ENCODE measurements at places on chromosomes 12 and 14.

- no peak for DNase-seq
Observed at GRCh38 chr12:69483700-69484099, 13.5 kb downstream of the FRS2 start.

- no peak for DNase-seq
Observed at GRCh38 chr14:105919458-105920150, 393.2 kb downstream of the TMEM121 start.

DNA sequence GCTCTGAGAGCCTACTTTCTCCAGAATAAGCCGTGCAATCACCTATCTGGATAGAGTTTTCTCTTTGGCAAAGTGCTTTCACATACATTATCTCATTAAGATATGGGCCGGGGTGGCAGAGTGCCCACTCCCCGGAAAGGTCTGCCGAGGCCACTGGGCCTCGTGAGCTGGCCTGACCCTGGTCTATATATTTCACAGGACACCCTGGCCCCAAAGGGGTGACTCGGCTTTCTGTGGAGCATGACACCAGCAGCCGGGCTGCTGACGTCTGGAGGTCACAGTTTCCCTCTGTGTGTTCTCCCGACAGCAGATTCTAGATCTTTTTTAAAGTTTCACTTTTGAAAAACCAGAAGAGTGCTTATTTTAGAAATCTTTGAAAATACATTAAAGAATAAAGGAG lies 27.9 kb upstream of the ATP2A2 start:
- no peak for DNase-seq

DNA sequence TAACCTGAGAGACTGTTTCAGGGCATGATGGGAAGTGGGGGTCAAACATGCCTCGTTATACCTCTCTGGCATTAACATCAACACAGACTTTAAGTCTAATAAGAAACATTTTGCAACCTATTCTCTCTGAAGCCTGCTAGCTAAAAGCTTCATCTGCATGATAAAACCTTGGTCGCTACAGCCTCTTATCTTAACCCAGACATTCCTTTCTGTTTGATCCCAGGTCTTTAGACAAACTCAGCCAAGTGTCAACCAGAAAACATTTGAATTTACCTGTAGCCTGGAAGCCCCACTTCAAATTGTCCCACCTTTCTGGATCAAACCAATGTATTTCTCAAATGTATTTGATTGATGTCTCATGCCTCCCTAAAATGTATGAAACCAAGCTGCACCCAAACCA lies 9.1 kb downstream of the PPP2R3C start:
- DNase-seq, result no peak

- no peak for DNase-seq
Observed at GRCh38 chr14:102906616-102907302, 15.7 kb upstream of the AMN start.

DNA sequence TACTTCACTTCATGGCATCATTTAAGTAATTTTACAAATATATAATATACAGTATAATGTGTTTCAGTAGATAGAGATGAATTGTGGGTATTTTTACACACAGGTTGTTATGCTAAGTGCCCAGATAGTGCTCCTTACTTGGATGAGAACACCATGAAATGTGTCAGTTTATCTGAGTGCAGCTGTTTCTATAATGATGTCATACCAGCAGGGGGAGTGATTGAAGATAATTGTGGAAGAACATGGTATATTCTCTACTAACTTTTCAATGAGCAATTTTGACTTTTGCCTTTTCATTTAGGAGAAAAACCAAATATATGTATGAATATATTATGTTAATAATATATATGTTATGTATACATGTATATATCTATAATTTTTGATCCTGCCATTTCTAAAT lies 221.6 kb downstream of the LRRK2 start:
- no peak for DNase-seq

- no peak for DNase-seq
Observed at GRCh38 chr12:8078916-8079315, 3.2 kb upstream of the NECAP1 start.

DNA sequence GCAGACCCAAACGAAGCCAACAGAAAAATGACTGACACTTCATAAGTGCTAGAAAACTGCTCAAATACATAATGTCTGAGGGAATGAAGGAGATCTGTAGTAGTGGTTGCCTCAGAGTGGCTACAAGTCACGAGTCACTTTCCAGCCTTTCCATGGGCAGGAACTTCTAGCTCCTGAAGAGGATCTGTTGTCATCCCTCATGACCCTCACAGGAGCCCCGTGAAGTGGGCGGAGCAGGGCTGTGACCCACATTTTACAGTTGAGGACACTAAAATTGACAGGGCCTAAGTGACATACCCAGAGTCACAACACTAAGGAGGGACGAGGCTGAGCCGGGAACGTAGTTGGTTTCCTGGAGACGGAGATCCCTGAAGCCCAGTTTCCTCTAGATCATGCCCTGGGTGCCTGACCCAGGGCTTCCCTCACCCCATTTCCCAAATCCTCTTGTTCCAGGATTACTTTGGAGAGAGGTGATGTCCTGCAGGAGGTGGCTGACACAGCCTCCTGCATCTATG lies 45.8 kb upstream of the P2RX7 start:
- no peak for DNase-seq

DNA sequence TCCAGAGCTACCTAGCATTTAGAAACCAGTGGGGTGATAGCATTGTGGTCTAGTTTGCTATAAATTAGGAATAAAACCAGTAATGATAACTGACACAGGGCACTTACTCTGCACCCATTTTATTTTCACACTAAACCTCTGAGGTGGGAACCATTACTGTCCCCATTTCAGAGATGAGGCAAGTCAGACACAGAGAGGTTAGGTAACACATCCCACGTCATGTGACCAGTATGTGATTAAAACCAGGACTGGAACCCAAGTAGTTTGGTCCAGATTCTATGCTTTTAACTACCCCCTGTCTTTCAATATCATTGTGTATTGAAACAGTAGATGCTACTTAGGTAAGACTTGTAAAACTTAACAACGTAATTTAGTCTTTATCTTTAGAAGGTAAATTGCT lies 110.2 kb downstream of the PLXNC1 start:
- no peak for DNase-seq

GRCh38 chr12:100186071-100186470 lies 14.5 kb upstream of the ACTR6 start:
- DNase-seq, result no peak

DNA sequence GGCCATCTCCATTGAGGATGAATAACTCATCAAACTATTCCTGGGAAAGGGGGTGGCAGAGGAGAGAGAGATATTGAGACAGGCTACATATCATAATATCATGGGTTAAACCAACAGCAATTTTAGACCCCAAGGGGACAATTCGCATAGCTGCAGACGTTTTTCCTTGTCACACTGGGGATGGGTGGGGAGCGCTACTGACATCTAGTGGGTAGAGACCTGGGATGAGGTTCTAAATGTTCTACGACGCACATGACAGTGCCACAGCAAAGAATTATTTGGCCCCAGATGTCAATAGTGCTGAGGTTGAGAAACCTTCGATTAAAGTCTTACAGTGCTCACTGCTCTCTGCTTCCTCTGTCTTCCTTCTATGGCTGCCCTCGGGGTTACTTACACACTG lies 425.6 kb downstream of the NRXN3 start:
- DNase-seq, result no peak
